ENCODE measurements at places on chromosomes 4 and X.

GRCh38 chr4:153937289-153937688 is 148.4 kb upstream of the SFRP2 start:
- DNase-seq: no peak

- no peak for DNase-seq
Observed at GRCh38 chrX:71241301-71241700, 12.6 kb downstream of the ZMYM3 start.

DNA sequence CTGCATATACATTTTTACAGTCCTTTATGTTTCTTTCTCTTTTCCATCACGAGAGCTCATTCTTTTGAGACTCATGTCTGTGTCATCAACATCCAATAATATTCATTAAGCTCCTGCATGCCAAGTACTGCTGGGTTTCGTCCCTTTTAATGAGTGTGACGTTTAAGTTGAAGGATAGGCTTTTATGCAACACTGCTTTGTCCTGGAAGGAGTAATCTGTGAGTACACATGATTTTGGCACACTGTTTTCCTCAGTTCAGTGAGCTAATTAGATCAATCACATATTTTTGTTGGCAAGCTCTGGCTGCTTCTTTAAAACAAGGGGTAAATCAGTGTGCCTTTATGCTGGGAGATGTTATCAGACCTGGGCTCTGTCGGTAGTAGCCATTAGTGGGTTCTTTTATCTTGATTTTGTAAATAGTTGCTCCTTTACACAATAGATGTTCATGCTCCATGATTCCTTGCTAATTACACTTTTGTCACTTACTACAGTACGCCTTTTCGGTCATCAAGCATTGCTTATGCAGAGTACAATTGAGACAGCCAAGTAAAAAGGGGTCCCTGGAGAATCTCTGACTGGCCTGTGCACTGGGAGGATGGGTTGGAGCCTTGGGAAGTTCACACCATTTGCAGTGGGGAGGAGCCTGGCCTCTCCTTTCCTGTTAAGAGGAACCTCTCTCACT is 132.6 kb downstream of the FHIP1A start:
- no peak for DNase-seq

DNA sequence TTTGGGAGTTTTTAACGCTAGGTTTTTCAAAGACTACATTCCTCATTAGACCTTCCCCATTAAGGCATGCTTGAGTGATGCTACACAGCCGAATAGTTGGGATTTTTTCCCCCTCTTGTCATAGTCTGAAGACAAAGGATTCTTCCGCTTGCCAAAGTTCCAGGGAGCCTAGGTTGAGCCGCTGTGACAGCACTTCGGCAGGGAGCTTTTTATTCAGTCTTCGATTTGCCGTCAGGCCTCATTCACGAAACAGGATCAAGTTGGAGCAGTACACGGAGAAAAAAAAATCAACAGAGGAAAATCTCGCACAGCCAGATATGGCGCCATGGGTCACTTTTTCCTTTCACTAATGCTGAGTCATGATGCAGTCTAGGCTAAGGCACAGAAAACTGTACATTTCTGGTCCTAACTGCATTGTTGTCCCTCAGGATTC is 24.3 kb downstream of the SHROOM3 start:
- DNase-seq: peak; percentile 35

- no peak for DNase-seq
Observed at GRCh38 chr4:68272860-68273259, 27.4 kb upstream of the TMPRSS11B start.

DNA sequence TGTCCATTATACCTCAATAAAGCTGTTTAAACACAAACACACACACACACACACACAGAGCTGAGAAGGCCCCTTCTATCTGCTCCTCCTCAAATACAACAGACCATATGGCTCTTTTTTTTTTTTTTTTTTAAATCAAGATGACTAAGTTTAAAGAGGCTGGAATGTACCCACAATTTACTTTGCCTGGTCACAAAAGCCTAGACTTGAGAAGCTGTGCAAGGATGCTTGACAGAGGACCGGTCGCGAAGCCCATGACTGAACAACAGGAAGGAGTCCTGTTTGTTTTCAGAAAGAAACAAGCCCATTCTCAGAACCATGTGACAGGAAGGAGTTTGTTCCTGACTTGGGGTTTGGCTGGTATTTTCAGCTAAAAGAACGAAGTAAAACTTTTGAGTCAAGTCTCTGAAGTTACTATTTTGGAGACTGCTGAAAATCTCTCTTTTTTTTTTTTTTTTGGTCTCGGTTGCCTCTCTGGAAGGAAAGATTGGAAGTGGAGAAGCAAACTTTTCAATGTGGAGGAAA is 650.9 kb upstream of the TENM3 start:
- no peak for DNase-seq

- no peak for DNase-seq
Observed at GRCh38 chr4:24570574-24571236, 13.6 kb downstream of the DHX15 start.

- DNase-seq: peak; percentile 59
Observed at GRCh38 chr4:76306882-76307659, 538 bp downstream of the STBD1 start.

- DNase-seq: no peak
Observed at GRCh38 chrX:1554469-1555210, 17.7 kb upstream of the P2RY8 start.

DNA sequence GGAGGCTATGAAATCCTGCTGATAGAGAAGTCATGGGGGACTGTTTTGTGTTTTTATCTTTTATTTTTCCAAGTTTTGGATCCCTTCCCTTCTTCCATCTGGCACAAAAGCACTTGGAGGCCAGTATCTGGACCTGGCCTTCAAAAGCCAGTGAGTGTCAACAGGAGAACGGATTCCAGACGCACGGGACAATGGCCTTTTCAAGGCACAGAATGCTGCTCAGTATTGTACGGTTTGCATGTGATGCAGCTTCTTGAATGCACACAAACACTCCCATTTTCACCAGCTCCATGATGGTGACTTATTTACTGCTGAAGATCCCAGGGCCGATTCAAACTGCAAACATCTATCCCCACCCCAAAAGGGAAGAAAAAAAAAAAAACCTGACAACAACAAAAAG is 145.4 kb downstream of the CPEB2 start:
- no peak for DNase-seq

GRCh38 chrX:3268829-3269228 is 77.6 kb downstream of the MXRA5 start:
- DNase-seq: no peak

- peak; percentile 97 for DNase-seq
Observed at GRCh38 chr4:103019308-103020124, at the start of gene SLC9B1. SLC9B1 (minus strand) TSS chr4:103019705; CDS start chr4:102991711, 27,994 bp downstream.

- no peak for DNase-seq
Observed at GRCh38 chrX:151510203-151510602, 53.3 kb upstream of the PASD1 start.

DNA sequence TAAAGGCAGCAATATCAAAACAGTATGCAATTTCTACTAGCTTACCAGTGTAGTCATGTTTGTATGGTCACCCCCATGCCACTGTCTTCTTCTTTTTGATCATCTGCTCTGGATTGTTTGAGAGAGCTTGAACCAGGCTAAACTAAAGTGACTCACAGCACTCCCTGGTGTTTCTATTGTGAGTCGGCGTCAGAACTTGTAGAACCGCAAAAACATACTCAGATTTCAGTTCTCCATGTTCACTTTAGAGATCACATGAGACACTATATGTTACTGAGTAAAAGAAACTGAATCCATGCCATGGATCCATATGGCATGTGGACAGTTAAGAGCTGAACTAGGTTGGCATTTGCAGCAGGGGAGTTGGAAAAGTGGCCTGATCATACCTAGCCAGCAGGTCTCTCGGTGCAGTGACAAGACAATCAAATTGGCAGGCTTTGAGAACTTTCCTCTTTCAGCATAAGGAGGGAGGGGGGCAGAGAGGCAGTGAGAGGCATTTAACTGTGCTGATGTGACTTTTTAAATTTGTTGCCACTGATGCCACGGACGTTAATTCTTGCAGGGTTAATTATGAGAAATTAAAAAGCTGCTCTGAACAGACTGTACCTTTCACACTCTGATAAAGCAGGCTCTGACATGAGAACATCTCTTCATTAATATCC is 88.4 kb downstream of the AFF2 start:
- DNase-seq: no peak

DNA sequence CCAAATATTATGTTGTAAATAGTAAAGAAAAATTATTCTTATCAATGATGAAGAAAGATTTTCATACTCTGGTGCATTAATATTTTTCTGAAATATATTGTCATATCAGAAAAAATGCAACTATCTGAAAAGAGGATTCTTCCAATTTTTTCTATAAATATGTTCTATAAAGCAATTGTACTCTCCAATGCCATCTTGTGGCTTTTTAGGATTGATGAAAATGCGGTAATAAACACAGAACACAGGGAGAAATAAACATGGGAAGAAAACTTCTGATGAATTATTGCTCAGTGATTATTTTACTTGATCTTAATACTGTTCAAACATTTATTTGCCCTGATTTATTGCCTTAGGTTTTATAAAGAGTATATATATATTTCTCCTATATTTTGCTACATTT is 215.4 kb downstream of the IL1RAPL1 start:
- no peak for DNase-seq

- no peak for DNase-seq
Observed at GRCh38 chr4:101019941-101020401, 327.4 kb downstream of the PPP3CA start.

- no peak for DNase-seq
Observed at GRCh38 chrX:18194688-18195087, 26.0 kb downstream of the BEND2 start.

GRCh38 chrX:133950214-133950613 is 35.2 kb downstream of the GPC3 start:
- DNase-seq: no peak

- DNase-seq: peak; percentile 69
Observed at GRCh38 chr4:57102050-57102624, 8.0 kb downstream of the IGFBP7 start.

GRCh38 chr4:56348576-56348975 is 38.7 kb downstream of the AASDH start:
- DNase-seq: no peak

All from left hindlimb (tissue), 1 donor.